ENCODE measurements at places on chromosomes 11 and 22.

DNA sequence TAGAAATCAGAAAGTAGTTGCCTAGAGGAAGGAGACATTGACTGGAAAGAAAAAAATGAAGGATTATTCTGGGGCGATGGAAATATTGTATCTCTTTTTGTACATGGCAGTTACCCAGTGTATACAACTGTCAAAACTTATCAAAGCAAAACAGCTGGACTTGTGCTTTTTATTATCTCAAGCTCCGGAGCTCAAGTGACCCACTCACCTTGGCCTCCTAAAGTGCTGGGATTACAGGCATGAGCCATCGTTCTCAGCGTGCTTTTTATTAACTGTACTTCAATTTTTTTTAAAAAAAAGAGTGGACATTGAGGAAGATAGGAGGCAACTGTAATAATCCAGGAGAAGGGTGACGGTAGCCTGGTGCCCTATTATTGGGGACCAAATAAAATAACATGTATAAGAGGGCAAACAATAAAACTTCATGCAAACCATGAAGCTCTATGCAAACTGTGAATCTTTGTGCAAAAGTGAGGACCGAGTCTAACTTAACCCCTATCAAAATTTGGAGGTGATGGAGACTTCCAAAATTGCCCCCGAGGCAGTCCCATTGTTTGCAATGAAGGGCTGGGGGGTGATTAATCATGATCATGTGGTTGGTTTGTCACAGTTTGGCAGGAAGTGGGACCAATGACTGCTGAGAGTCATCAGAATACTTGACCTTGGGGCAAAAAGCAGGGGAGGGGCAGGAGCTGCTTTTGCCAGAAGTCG lies 23.5 kb downstream of the FZD4 start:
- DNase-seq, result peak; percentile 65

DNA sequence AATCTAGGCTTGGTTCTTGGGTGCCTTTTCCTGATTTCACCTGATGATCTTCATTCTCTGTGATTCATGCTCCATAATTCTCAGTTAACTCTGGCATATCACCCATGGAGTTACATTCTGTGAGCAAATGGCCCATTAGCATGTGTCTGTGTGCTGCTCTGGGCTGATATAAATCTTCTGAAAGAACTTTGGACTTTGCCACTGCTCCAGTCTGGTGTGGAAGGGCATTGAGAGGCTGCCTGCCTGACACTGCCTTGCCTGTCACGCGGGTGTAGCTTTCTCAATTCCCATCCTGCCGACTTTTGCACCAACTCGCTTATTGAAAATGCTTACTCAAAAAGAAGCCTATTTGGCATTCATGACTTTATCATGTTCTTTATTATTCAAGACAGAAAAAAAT lies 42.2 kb downstream of the FAT3 start:
- DNase-seq, result no peak

GRCh38 chr11:44760917-44761550 lies 34.3 kb downstream of the TSPAN18 start:
- peak; percentile 92 for DNase-seq

DNA sequence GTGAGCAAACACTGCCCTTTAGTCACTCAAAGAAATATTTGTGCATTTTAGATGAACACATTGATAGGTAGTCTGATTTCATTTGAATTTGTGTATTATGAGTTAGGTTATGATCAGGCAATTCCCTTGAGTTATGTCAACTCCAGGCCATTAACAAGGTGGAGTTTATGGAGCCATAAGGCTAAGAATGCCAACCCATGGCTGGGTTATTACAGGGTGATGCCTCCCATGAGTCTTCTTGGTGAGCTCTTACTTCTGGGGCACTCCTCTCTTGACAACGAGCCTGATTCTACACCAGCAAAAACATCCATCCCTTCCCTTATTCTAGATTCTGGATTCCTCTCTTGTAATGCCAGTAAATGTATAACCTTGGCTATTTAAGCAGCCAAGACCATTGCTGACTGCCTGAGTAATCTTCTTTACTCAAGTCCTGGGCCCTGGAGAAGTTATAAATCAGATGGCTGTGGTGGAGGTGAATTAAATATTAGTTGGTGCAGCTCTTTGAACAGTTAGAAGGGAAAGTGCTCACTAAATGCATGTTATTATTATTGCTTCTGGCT lies 645.7 kb upstream of the TENM4 start:
- no peak for DNase-seq

DNA sequence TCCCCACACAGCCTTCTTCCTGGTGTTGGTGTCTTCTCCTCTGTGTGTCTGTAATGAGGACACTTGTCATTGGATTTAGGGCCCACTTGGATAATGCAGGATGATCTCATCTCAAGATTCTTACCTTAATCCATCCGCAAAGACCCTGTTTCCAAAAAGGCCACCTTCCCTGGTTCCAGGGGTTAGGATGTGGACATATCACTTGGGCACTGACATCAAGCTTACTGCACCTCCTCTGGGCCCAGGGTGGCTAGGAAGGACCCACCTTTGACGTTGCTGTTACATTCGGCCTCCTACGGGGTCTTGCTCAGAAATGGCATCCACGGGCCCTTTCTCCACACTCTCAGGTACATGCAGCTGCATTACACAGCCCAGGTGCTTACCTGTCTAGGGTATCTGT lies 535.9 kb downstream of the BRD1 start:
- no peak for DNase-seq

DNA sequence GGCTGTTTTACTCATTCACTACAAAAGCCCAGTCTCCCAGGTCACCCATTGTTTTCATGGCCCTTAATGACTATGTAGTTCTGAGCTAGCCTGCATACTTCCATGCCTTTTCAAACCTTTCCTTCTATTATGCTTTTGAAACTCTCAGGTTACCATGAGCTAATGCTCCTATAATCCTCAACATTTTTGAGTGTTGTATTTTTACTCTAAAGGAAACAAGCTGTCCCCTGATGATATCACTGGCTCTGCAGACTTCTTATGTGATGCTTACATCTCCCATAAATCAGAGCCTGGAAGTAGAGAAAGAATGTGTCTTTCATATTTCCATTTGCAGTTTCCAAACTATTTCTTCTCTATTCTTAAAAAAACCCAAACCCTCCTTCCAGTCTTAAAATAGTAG lies 159.0 kb upstream of the RAG2 start:
- no peak for DNase-seq

- DNase-seq, result no peak
Observed at GRCh38 chr11:123494195-123495050, 64.4 kb downstream of the GRAMD1B start.

GRCh38 chr11:88288560-88288959 lies 49.0 kb downstream of the CTSC start:
- no peak for DNase-seq

DNA sequence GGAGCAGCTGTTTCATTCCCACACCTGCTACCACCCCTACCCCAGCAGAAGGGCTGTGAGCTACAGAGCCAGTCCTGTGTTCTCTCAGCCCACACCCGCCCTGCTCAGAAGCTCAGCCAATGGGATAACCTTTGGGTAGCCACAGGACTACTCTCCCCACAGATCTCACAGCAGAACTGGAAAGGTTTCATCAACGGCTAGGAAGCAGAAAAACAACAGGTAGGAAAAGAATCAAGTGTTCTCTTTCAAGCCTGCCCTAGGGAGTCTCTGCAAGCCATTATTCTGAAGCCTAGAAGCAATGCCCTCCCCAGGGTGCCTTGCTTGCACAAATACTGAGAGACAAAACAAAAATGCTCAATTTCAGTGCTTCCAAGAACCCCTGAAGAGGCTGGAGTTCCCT lies 77.2 kb downstream of the TMPRSS5 start:
- DNase-seq, result no peak

- DNase-seq, result no peak
Observed at GRCh38 chr22:50737728-50738648, at the start of gene ACR. Gene ACR (plus strand): TSS chr22:50738204. CDS start chr22:50738236, 32 bp downstream.

- no peak for DNase-seq
Observed at GRCh38 chr11:80167766-80168165, 726.9 kb upstream of the TENM4 start.

All from dermis blood vessel endothelial cell (primary cell).